CD4-positive, alpha-beta memory T cell (primary cell): ENCODE measurements at places on chromosomes 5 and 9.

GRCh38 chr9:77194423-77194822 is 17.1 kb downstream of the VPS13A start:
- DNase-seq = no peak

- no peak for DNase-seq
Measured at GRCh38 chr9:106312906-106313305, 550.1 kb upstream of the ZNF462 start.

DNA sequence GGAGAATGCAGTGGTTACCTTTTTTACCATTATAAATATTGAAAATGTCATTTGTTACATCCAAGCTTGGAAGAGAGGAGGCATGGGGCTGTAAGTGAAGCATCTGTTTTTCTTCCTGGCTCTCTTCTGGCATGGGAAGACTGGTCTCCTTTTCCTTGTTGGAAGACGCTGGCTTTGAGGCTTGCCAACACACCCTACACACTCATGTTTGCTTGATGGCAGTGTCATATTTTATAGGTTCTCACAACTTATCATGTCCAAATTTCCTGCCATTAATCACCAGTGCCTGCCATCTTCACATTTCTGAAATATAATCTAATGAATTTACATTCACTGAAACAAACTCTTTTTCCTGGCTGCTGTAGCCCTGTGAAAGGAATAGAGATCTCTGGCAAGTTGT is 252.9 kb downstream of the MAN2A1 start:
- DNase-seq = no peak

- DNase-seq = peak; percentile 66
Measured at GRCh38 chr5:35822511-35822910, 34.2 kb upstream of the IL7R start.

- DNase-seq = no peak
Measured at GRCh38 chr5:155587458-155587857, 573.9 kb downstream of the KIF4B start.

DNA sequence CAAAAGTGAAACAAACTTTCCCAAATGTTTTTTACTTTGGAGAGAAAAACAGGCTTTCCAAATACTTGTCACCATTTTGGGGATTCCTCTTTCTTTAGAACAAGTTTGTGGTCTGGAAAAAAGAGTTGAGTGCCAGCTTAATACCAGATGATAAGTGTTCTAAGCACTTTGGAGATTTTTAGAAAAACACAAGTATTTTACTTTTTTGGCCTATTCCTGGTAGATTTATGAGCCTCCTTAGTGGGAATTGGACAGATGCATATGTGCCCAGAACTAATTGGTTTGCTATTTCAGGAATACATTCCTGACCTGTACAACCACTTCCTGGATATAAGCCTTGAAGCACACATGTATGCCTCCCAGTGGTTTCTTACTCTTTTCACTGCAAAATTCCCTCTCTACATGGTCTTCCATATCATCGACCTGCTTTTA is 40.5 kb downstream of the GPR21 start:
- no peak for DNase-seq

DNA sequence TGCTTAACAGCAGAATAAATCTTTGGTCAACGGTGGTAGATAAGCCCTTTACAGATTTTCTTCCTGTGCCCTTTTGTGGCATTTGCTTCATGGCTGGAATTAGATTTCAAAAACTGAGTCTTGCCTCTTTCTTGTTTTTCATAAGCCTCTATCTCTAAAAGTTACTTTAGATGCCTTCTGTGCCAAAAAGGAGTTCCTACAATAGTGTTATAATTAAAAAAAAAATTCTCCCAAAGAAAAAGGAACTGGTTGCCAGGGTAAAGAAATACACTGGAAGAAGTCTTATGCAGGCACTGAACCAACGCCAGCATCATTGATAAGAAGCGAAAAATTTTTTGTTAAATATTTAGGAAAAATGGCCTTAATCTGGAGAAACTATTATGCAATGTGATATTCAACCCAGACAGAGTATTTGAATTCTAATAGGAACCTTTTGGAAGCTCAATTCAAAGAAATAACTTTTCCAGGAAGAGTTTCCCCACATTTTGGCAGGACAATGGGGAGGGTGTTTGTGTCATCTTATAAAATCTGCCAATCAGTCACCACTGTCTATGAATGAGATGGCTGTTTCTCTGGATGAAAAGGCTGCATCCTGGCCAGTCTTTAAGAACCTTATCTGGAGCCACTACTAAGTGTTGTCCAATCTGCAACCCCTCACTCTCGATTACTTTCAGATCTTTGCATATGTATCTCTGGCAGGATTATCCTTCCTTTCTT is 608.1 kb downstream of the PDE4D start:
- DNase-seq = no peak

- no peak for DNase-seq
Measured at GRCh38 chr9:31078175-31078574, 1306.3 kb upstream of the ACO1 start.

DNA sequence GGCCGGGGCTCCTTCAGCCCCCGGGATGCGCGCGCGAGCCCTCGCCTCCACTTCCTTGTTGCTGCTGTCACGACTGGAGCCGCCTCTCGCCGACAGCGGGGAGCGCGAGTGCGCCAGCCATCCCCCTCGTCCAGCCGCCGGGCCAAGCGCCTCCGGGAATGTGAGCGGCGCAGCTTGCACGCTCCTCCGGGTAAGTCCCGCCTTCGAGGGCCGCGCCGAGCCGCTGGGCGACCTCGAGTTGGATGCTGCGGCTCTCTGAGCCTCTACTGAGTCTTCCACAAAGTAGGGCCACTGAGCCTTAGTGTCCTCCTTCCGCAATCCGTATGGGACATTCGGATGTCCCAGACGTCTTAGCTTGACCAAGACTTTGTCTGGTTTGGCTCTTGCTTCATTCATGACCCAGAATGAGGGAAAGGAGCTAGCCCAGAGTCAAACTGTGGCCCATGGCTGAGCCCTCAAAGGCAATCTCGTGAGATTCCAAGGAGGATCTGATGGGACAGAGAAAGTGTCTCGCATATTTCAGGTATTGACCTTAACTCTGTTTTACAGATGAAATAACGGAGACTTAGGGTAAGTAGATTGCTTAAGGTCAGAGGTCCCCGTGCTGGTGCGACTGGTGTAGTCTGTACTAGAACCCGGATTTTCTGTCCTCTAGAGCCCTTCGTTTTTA is 586 bp downstream of the HMGXB3 start:
- DNase-seq = no peak

GRCh38 chr9:124415852-124416484 is 726 bp upstream of the PSMB7 start:
- DNase-seq = no peak

DNA sequence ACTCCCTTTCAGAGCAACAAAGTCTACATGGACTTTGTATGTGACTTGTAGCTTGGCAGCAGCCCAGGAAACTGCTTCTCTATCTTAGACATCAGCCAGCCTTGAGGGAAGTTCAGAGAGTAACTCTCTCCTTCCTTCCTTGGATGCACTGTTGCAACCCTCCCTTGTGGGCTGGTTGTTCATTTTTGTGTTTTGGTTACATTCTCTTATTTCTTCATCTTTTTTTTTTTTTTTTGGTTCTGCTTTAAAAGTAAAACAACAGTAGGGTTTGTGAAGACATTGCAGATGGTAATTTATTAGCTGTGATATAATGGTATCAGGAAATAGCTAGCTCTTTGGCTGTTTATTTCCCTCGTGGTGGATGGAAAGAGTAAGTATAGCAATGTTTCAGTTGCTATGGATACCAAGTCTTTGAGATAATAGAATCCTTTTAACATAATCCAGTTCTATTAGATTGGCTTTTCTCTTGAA is 97.9 kb upstream of the MAMDC2 start:
- no peak for DNase-seq

- DNase-seq = no peak
Measured at GRCh38 chr5:110965773-110966581, 105.5 kb upstream of the TSLP start.

DNA sequence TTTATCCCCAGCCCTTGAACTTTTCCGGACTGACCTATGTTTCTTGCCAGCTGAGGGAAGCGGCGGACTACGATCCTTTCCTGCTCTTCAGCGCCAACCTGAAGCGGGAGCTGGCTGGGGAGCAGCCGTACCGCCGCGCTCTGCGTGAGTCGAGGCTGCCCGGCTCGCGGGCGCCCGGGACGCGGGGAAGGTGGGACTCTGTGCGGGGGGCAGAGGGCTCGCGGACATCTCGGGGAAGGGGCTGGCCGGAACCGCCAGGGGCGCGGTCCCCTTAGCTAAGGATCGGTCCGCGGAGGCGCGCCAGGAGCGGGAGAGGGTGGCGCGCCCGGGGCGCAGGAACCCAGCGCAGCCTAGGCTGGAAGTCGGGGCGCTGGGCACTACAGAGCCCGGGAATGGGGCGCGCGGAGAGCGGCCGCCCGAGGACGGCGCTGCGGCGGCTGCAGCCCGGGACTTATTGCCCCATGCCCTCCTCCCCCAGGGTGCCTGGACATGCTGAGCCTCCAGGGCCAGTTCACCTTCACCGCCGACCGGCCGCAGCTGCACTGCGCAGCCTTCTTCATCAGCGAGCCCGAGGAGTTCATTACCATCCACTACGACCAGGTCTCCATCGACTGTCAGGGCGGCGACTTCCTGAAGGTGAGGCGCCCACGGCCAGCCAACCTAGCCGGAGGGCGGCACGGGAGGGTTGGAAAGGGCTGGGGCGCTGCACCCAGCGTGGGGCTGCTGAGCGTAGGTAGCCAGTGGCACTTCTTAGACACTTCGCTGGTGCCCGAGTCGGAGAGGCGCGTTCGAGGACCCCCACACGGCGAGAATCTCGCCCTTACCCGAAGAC is 922 bp downstream of the CRHBP start:
- no peak for DNase-seq

- no peak for DNase-seq
Measured at GRCh38 chr9:98453589-98454311, 198.3 kb upstream of the TBC1D2 start.

- no peak for DNase-seq
Measured at GRCh38 chr9:82616545-82616944, 446.4 kb downstream of the RASEF start.

DNA sequence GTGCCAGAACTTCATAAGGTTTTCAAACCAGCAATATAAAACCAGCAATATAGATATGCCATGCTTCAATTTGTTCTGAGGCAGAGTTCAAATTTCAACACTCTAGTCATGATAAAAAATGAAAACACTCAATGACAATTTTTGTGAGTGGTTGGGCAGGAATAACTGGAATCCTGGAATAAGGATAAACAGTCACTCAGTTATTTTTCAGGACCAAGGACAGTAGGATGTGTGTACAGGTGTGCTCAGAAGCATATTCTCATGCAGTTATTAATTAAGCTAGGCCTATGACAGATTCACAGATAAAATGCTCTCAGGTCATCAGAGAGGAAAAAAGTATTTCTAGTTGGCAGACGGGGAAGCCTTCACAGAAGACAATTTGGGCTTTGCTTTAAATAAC is 117.3 kb upstream of the PPP2R2B start:
- DNase-seq = no peak

GRCh38 chr9:17052626-17053025 is 82.2 kb upstream of the CNTLN start:
- no peak for DNase-seq

GRCh38 chr5:17346811-17347210 is 129.4 kb downstream of the BASP1 start:
- no peak for DNase-seq

DNA sequence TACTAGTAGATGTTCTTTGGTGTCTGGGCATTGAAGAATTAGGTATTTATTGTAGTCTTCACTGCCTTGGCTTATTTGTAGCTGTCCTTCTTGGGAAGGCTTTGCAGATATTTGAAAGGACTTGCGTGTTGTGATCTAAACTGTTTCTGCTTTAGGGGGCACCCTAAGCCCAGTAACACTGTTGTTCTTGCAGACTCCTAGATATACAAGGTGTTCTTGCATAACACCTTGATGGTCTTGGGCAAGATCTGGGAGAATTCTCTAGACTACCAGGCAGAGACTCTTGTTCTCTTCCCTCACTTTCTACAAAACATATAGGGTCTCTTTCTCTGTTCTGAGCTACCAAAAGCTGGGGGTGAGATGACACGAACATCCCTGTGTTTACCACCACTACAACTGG is 179.1 kb downstream of the FAM170A start:
- no peak for DNase-seq

DNA sequence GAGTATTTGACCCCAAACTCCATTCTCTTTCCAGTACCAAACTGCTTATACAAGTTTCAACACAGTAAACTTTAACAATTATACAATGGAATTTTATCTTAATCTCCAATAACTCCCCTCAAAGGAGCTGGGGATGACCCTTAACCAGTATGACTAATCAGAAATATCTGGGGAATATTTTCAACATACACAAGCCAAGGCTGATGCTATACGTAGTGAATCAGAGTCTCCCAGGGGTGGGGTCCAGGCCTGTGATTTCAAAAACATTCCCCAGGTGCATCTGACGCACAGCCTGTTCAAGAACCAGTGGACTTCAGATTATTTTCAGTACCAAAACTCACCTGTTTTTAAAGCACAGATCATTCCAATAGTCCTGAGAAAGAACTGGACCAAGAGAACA is 11.8 kb upstream of the SEMA5A start:
- DNase-seq = no peak

DNA sequence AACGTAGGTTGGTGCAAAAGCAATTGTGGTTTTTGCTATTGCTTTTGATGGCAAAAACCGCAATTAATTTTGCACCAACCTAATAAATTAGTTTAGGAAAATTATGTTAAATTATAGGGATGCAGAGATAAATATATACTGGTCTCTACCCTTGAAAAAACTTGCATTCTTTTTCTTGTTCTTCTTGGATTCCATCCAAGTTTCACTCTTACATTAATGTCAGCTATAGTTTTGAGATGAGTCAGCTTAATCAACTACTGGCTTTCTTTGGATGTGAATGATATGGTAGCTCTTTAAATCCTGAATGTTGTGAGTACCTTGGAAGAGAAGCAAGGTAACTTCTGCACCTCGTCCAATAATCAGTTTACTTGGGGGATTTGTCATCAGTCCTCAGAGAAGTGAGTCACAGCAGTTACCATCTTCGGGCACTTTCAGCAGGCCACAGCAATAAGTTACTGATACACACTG is 549.0 kb upstream of the ZNF608 start:
- DNase-seq = no peak

DNA sequence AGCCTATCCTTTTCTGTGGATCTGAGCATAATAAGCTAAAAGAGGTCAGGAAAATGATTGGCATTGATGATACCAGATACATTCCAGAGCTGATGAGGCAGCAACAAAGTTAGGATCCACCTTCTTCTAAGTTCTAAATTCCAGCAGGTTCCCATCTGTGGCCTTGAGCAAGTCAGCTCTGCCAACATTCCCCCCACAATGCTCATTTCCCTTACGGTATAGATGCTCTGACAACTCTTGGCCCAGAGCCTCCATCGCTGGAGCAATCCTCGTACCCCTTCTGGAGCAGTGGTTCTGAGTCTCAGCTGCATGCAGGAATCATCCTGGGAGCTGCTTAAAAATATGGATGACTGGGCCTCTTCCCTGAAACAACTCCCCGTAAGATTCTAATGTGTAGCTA is 78.1 kb downstream of the MED27 start:
- DNase-seq = no peak

- no peak for DNase-seq
Measured at GRCh38 chr9:81687521-81688261, 1.7 kb downstream of the TLE1 start.

DNA sequence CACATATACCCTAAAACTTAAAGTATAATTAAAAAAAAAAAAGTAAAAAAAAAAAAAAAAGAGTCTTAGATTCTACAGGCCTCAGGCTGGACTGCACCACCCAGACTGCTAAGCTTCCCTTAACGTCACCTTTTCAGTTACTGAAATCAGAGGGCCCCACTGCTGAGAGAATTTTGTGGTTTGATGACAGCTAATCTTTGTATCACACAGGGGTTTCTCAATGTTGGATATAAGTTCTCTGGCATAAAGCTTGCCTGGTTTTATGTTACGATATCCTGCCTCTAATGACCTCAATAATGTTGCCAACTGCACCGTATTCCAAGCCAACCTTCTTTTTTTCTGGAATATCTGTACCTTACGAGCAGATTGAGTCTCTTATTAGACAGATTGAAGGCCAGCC is 43.1 kb upstream of the C6 start:
- DNase-seq = no peak
